KG1 (cell line): ENCODE measurements at places on chromosomes 7 and 10.

- DNase-seq: no peak
Measured at GRCh38 chr7:18064242-18064838, 36.7 kb upstream of the PRPS1L1 start.

GRCh38 chr10:5373891-5374611 is 9.3 kb downstream of the UCN3 start:
- no peak for DNase-seq

- no peak for DNase-seq
Measured at GRCh38 chr10:119761106-119761505, 35.3 kb downstream of the INPP5F start.

GRCh38 chr7:139811066-139811465 is 18.0 kb upstream of the TBXAS1 start:
- no peak for DNase-seq

- no peak for DNase-seq
Measured at GRCh38 chr7:44148961-44149536, 7.9 kb upstream of the MYL7 start.

GRCh38 chr10:75029857-75030256 is 81.6 kb upstream of the SAMD8 start:
- DNase-seq: no peak

GRCh38 chr10:13939391-13939790 is 352.6 kb downstream of the PRPF18 start:
- no peak for DNase-seq

DNA sequence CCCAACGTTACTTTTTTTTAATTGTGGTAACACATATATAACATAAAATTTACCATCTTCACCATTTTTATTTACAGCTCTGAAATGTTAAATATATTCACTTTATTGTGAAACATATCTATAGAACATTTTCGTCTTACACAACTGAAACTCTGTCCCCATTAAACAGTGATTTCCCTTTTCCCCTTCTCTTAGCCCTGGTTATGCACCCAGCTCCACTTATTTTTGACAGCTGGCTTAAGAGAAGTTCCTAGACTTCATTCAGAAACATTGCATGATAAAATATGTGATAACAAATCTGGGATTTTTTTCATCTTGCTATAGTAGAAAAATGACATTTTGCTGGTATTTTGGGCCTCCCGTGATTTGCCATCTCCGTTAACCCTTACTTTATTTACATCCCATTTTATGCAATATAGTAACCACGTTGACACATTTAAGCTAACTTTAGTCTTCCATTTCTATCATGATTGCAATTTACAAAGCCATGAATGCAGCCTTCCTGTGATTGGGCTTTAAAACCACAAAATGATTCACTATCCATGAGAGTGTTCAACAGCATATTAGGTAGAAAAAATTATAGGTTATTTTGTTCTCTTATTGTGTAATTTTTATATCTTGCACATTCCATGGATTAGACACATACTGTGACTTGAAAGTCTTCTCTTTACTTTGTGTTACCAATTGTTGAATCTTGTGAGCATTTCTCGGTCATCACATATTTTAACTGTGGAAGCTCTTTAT is 139.6 kb downstream of the SND1 start:
- DNase-seq: no peak

DNA sequence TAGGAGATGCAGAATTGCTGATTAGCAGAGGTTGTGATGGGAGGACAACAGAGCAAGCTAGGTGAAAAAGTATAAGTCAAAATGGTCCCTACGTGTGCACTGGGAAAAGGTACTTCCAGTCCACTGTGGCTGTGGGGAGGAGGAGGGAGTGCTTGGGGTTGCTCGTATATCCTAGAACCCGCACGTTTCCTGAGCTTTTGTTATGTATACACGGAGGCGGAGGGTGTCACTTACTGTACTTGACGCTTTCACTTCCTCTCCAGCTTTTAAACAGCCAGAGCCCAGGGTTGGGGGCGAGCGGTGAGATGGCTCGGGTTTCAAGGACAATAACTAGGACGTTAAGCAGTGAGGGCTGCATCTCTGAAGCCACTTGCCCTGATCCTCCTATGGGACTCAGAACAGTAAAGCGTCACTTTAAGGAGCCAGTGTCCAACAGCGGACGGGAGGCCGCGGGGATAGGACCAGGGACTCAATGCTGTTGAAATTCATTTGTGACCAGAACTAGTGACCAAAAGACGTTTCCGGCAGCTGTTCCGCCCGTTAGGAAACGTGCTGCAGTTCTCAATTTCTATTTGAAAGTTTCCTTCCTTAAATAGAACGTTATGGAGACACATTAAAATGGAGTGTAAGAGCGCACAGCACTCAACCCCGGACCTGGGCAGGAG is 985 bp upstream of the ETV1 start:
- DNase-seq: peak; percentile 65

DNA sequence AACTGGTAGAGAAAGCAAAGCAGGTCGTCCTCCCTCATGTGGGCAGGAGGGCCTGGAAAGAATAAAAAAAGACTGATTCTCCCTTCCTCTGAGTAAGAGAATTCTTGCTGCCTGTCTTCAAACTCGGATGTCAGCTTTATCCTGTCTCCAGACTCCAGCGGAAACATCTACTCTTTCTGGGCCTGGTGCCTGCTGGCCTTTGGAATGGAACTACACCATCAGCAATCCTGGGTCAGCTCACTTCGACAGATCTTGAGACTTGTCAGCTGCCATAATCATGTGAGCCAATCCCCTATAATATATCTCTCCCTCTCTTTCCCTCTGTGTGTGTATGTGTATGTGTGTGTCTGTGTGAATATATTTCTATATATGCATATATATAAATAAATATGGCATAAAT is 411.0 kb upstream of the DPP6 start:
- DNase-seq: no peak

DNA sequence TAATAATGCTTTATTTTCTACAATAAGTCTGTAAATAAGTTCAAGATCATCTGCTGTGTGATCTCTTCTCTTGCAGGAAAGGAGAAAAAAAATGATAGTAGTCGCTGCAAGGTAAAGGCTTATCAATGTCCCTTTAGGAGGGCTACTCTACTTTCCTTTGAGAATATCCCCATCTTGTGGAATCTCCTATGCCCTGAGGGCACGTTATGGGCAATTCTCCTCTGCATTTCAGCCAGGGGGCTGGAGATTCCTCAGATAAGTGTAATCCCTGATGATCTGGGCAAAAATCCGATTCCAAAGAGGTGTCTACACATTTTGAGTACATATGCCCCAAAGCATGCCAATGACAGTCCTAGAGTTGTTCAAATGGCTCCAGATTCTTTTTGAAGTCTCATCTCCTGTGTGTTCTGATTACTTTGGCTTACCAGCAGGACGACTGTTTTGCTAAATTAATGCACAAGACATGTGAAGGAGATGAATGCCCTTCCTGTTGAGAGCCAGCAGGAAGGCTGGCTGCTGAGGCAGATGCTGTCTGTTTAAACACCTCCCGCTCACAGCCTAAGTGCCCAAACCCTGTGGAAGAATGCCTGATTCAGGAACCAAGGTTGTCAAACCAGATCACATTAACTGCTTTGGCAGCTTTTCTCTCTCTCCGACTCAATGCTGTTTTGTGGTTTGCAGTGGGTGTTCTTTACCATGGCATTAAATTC is 171.2 kb upstream of the COL1A2 start:
- no peak for DNase-seq

DNA sequence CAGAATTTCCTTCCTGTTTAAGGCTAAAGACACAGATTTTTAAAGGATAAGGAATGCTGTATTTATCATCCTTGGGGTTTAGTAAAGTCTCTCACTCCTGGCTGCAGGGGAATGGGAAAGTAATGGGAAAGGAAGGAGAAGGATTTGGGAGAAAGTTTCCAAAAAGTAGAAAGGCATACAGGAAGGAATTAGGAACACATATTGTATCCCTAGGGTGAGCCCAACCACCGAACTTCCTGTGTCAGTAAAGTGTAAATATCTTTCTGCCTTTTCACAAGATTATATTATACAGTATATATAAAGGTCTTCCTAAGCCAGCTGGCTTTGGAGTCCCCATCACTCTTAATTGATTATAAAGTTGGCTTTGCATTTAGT is 12.0 kb upstream of the UBE2D1 start:
- DNase-seq: no peak

- no peak for DNase-seq
Measured at GRCh38 chr7:49486974-49487829, 286.2 kb upstream of the VWC2 start.

- DNase-seq: no peak
Measured at GRCh38 chr10:49834976-49835375, 72.9 kb upstream of the OGDHL start.

- no peak for DNase-seq
Measured at GRCh38 chr10:3785851-3786271, 852 bp upstream of the KLF6 start.

- no peak for DNase-seq
Measured at GRCh38 chr10:132479603-132480221, 57.9 kb upstream of the INPP5A start.

DNA sequence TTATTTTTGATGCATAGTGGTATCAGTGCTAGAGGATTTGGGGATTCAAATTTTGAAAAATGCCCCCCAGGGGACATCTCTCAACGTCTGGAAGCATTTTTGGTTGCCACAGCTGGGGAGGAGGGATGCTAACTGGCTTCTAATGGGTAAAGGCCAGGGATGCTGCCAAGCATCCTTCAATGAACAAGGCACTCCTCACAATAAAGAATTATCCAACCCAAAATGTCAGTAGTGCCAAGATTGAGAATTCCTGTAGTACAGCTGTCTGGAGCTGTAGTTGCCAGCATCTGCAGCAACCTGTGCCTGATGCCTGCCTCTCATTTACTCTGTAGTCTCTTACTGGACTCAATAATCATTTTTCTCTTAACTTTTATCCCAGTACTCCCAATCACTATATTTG is 53.5 kb downstream of the SEPTIN7 start:
- no peak for DNase-seq

DNA sequence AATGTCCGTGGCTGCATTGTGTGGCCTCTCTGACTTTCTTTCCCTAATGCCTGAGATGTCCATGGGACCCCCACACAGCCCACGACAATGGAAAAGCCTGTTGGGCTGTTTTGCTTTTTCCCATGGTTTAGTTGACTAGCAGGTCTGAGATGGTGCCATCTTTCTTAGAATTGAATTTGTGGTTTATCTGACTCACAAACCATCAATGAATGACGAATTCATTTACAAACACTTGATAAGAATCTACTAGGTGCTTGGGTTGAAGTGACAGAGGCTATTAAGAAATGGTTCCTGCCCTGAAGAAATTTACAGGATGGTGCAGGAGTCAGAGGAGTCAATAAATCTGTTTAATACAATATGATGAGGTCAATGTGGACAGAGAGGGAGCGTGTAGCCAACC is 75.4 kb downstream of the OTUD1 start:
- DNase-seq: no peak

- no peak for DNase-seq
Measured at GRCh38 chr10:3409928-3410327, 237.3 kb upstream of the PITRM1 start.

- DNase-seq: no peak
Measured at GRCh38 chr10:80320377-80320776, 30.9 kb upstream of the MAT1A start.

GRCh38 chr7:151792636-151793035 is 84.3 kb downstream of the PRKAG2 start:
- DNase-seq: no peak
